GM19239 (cell line): ENCODE measurements at places on chromosomes 2 and 18.

GRCh38 chr18:9735238-9735637 lies 27.1 kb downstream of the RAB31 start:
- DNase-seq, result no peak

DNA sequence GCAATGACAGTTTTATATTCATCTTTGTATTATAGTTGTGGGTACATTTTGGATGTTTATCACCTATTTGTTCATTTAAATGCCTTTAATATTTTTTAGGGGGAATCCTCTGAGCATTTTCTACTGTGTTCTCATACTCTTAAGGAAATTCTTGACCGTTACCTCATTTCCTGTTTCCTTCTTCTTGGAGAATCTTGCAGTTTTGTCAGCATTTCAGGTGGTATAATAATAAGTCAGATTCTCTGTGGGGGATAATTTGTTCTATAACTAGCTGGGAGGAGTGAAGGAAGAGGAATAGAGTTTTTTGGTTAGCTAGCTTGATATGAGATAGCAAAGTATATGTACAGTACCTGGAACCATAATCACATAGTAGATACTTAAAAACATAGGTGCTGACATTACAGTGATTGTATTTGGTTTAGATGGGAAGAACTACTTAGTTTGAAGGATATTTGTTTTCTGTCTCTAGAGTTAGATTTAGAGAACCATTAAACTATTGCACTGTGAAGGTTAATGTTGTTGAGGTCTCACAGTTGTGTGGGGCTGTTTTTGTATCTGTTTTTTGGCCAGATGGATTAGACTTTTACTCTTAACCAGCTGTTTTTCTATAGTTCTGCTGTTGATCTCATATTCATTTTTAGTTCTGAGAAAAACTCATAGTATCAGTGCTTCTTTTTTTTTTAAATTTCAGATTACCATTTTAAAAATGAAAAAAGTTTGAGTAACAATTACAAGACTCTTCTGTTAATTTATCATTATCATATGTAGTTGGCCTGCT lies 14.2 kb downstream of the MTX2 start:
- no peak for DNase-seq

GRCh38 chr2:235979753-235980435 lies 188.3 kb downstream of the GBX2 start:
- DNase-seq, result no peak

- DNase-seq, result no peak
Observed at GRCh38 chr18:80200932-80201672, 46.2 kb downstream of the PARD6G start.

DNA sequence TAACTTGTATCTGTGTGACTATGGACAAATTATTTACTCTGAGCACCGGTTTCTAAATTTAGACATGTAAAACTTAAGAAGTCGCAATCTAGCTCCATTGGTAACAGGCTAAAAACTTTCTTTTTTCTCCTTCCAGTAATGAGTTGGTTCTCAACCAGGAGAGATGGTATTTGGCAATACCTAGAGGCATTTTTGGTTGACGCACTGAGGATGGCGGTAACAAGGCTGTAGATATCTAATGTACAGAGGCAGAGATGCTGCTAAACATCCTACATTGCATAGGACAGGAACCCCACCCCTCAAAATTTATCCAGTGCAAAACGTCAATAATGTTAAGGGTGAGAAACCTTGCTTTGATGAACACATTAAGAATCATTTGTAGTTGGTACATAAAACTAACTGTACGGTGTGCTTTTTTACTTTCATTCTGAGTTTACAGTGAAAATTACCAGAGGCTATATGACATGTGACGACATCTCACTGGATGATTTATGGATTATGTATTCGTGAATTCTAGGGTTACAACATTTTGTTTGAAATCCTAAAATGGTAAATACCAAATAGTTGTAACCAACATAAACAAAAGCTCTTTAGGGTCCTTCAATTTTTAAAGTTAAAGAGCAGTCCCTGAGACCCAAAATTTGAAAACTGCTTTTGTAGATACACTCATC lies 91.3 kb downstream of the TLK1 start:
- no peak for DNase-seq

DNA sequence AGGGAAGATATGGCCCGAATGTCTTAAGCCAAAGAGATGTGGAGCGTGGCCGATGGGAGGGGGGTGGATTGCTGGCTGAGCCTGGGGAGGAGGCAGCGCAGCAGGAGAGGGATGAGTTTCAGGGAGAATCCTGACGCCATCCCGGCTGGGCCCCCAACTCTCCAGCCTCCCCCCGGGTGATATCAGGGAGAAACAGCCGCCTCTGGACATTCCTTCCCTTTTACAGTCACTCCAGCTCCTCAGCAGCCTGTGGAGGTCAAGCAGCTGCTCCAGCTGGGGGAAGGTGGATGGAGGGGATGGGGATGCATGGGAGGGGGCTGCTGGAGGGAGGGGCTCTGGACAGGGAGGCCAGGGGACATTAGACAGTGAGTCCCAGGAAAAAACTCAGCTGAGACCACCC lies 9.5 kb upstream of the DES start:
- no peak for DNase-seq

GRCh38 chr18:40911582-40912254 lies 1043.3 kb upstream of the PIK3C3 start:
- DNase-seq, result no peak

- no peak for DNase-seq
Observed at GRCh38 chr2:167406558-167406957, 518.3 kb downstream of the XIRP2 start.

- no peak for DNase-seq
Observed at GRCh38 chr18:69402533-69402989, 1.9 kb downstream of the DOK6 start.

DNA sequence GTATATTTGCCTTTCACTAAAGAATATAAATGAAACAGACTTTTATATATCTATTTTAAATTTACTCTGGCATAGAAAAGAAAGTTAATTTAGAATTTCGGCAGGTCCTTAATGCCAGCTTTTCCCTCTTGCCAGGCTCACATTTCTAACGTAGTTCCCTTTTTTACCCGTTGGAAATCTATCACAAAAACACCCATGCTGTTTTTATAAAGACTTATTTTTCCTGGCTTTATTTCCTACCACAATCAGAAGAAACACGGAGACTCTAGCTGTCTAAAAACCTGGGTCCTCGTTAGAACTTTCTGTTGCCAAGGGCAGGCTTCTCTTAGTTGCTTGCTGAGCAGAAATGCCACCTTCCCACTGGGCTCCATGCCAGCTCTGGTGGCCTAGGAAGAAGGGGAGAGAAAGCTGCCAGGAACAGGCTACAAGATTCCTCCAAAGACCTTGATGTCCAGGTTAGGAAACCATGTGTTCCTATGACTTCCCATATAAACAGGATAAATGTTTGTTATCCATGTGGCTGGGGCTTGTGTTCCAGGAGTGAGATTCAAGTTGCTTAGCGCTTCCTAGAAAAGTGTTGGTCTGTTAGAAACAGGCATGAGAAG lies 17.8 kb upstream of the TMEM18 start:
- DNase-seq, result no peak

GRCh38 chr2:233833345-233833744 lies 21.0 kb downstream of the HJURP start:
- DNase-seq, result no peak

DNA sequence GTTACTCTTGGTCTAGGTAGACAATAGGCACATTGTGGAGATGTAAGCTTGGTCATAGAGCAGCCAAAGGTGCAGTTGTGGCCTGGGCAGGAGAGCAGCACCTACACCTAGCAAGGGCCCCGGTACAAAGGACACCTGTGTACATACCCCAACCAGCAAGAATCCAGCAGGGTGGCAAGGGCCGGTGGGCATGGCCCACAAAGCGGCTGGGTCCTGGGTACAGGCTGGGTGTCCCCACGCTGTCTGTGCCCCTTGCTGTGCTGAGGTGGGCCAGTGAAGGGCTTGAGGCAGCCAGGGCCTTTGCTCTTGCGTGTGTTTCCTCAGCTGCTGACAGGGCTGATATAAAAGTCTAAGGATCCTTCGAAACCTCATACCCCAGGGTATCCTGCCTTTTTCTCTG lies 501.8 kb downstream of the EIPR1 start:
- DNase-seq, result no peak

GRCh38 chr2:36413218-36413617 lies 57.6 kb downstream of the CRIM1 start:
- no peak for DNase-seq

DNA sequence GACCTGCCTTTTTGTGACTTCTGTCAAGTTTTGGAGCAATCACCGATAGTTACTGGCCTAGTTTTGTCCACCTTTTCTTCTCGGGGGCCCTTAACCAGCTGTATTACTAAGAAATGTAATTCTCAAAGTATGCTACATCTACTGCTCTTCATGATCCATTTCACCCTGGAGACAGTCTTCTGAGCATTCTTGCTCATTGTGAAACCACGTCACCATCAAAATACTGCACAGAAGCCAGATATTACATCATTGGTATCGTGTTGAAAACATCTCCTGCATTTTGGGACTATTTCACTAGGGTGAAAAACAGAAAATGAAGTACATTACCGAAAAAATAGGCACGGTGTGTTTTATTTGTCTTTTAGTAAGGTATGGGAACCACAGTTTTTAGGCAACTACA lies 11.7 kb downstream of the LYPD6B start:
- DNase-seq, result no peak

- no peak for DNase-seq
Observed at GRCh38 chr18:31373641-31374040, 2.9 kb upstream of the DSG4 start.

DNA sequence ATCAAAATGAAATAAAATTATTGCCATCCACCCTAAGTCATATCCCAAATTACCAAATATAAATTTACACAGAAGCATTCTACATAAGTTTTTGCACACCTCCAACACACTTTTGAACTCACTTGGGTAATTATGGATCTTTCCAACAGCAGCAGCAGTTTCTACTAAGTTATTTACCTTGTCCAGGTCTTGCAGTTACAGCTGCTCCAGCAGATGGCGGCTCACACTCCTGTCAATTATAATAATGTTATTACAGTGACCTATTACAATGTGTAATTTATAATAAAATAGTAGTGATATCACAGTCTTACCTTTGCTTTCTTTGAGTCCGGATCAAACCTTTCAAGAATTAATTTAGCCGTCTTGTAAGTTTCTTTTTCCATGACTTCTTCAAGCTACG lies 37.9 kb downstream of the LNPK start:
- DNase-seq, result no peak

DNA sequence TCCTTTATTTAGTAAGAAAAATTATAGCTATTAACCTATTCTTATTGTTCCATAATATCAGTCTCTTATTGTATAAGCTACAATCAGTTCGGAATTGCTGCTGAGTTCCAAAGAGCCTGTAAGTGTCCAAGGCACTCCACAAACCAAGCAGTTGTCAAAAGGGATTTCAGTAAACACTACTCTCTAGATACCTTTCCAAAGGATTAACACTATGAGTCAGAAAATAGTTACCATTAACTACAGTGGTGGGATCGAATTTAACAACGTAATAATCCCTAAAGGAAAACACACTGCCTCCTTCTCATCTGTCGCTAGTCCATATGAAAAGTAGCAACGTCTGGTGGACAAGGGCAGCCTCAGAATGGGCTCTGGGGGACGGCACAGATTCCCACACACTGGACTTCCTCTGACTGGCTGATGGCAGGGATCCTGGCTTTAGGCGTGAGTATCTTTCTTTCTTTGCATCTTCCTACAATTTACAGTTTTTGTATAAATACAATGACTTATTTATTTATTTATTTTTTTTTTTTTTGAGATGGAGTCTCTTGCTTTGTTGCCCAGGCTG lies 8.8 kb downstream of the TGFBRAP1 start:
- no peak for DNase-seq

- DNase-seq, result no peak
Observed at GRCh38 chr18:48058486-48058885, 128.0 kb upstream of the SMAD2 start.

DNA sequence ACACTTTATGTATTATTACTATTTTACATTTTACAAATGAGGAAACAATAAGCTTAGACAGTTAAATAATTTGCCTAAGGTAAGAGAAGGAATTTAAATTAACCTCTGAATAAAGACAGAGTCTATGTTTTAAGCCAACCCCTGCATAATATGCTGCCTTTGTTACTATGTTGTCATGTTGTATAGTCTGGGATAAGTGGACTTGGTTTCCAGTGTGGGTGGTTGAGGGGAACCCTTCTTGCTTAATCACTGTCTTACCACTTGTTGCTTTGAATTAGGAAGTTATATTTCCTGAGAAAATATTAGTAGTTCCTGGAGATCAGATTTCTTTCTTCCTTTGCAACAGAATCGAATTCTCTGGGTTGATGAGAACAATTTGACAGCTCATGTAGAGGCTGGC lies 52.6 kb downstream of the AGPS start:
- DNase-seq, result no peak

DNA sequence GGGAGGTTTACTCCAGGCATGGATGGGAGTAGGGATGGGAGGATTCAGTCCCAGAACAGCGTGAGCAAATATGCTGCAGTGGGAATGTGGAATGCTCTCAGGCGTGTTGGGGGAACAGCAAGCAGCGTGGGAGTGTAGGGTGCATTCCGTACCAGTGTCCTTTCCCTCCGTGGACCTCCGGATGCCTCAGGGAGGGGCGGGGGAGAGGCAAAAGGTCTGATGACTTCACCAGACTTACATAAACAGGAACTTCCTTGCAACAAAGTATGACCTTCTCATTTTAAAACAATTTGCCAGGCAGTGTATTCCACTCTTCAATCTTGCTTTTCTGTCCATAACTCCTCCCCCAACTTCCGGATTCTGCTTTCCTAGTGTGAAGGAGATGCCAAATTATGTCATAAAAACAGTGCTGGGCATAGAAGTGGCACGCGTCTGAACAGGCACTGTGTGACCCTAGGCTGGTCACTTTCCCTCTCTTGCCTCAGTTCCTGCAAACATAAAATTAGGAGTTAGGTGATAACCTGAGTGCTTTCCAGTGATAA lies 36.9 kb downstream of the RPL37A start:
- no peak for DNase-seq

- no peak for DNase-seq
Observed at GRCh38 chr2:10078001-10078400, 2.2 kb downstream of the CYS1 start.

GRCh38 chr18:42338683-42339082 lies 383.6 kb downstream of the PIK3C3 start:
- no peak for DNase-seq
